ENCODE measurements at places on chromosomes 5 and 9. TPM values are rescaled to one million over a fixed set of nuclear protein-coding genes. Genes with fewer than 3 reads are reported as not detected.

The TYRP1 gene
- total RNA-seq, result not detected

The LECT2 gene
- total RNA-seq, result not detected

The ADCY2 gene
- not detected for total RNA-seq

The KIF2A gene
- 24.0 TPM for total RNA-seq

The TRIM36 gene
- 0.76 TPM for total RNA-seq

The ZNF462 gene
- 25.7 TPM for total RNA-seq
